ENCODE measurements at places on chromosomes 2 and 18. TPM values are rescaled to one million over a fixed set of nuclear protein-coding genes. Genes with fewer than 3 reads are reported as not detected.
A peak's percentile ranks its signal among the peaks of the same experiment; 100 is the strongest.

GRCh38 chr2:111701798-111702118 lies 182.2 kb downstream of the ANAPC1 start:
- no peak for DNase-seq
- H3K27me3 ChIP-seq = no peaks in the 10 kb centered on the region
- H3K4me1 ChIP-seq = no peaks in the 10 kb centered on the region
- no peak overlapping the region for H3K27ac ChIP-seq
- H3K4me3 ChIP-seq = no peak overlapping the region

DNA sequence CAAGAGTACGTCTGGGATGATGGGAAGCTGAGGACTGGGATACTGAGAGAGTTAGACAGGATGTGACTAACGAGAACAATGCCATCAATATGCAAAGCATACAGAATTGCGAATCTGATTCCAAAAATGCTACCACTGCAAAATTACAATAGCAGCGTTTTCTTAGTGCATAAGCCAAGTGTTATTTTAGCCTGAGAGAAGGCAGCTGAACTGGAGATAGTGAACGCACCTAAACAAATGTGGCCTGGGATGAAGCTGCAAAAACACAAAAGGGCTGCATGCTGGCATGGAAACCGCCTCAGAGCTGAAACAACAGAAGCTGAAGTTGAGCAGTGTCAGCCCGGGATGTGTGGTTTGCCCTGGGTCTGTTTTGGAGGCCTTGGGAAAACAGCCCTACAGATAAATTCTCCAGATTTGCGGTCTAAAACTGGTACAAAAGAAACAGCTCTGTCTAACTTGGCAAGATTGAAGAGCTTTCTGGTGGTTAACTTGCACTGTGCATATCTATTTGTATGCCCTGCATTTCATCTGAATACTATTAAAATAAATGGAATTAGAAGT lies 45.5 kb downstream of the LYPD6 start:
- no peak overlapping the region for H3K4me3 ChIP-seq
- H3K27ac ChIP-seq = no peak overlapping the region
- no peaks in the 10 kb centered on the region for H3K36me3 ChIP-seq
- no peaks in the 10 kb centered on the region for H3K4me1 ChIP-seq

DNA sequence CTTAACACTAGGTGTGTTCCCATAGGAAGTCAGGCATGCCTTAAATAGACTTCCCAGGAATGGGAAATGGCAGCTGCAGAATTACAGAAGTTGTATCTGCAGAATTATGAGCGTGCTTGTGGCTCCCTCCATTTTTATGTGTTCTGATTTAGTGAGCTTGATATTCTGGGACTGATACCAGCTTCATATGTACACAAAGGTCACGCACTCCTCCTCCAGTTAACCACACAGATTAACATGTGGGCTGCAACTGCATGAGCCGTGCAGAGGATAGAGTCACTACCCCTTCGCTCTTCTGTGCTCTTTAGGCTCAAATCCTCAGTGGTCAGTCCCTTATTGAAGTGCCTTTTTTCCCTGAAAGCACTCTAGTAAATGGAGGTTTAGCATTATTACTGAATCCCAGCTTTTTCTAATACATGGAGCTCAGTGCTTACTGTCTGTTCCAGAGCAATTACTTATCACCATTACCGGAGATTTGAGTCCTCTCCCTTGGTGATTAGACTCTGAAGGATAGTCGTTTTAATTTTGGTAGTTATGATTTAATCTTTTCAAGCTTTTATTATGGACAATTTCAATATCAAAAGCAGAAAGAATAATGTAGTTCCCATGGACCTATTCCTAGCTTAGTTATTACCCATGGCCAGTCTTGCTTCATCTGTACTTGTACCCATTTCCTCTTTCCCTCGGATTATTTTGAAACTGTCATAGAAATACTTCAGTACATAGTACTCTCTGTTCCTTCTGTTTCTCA lies 238.3 kb downstream of the PRKCE start:
- no peaks in the 10 kb centered on the region for H3K36me3 ChIP-seq
- DNase-seq = no peak
- no peaks in the 10 kb centered on the region for H3K27me3 ChIP-seq
- H3K27ac ChIP-seq = no peak overlapping the region
- peaks cover 5% of the 10 kb centered on the region for H3K4me1 ChIP-seq

CREG2 gene
- not detected for total RNA-seq

MEIS1 gene
- 15.4 TPM for total RNA-seq

GRCh38 chr18:74316257-74317170 lies 875 bp downstream of the C18orf63 start:
- no peak for DNase-seq
- no peak overlapping the region for H3K27ac ChIP-seq
- no peak overlapping the region for H3K4me3 ChIP-seq
- H3K27me3 ChIP-seq = no peaks in the 10 kb centered on the region
- H3K4me1 ChIP-seq = no peaks in the 10 kb centered on the region

DNA sequence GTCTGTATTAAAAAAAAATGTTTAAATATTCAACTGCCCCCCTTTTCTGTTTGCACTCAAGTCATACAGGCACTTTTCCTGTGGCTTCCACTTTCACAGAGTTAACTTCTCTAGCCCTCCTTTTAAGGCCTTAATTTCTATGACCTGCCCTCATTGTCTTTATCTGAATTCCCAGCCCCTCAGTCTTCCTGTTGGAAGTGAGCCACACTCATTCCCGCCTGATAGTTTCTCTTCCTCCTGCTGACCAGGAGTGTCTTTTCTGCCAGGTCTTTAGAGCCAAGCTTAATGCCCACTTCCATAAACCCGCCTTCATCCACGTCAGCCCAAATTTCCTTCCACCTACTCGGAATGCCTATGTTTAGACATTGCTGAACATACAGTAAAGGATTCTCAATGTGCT lies 10.5 kb downstream of the COPS8 start:
- H3K36me3 ChIP-seq = no peaks in the 10 kb centered on the region
- H3K4me1 ChIP-seq = peaks cover 5% of the 10 kb centered on the region
- no peaks in the 10 kb centered on the region for H3K27me3 ChIP-seq

GRCh38 chr18:23882616-23883276 lies 131.8 kb upstream of the TTC39C start:
- no peaks in the 10 kb centered on the region for H3K36me3 ChIP-seq
- no peak overlapping the region for H3K4me3 ChIP-seq
- no peak for DNase-seq
- H3K27me3 ChIP-seq = no peaks in the 10 kb centered on the region
- H3K4me1 ChIP-seq = peaks cover 5% of the 10 kb centered on the region
- peak overlapping the region; percentile 87 for H3K27ac ChIP-seq

DNA sequence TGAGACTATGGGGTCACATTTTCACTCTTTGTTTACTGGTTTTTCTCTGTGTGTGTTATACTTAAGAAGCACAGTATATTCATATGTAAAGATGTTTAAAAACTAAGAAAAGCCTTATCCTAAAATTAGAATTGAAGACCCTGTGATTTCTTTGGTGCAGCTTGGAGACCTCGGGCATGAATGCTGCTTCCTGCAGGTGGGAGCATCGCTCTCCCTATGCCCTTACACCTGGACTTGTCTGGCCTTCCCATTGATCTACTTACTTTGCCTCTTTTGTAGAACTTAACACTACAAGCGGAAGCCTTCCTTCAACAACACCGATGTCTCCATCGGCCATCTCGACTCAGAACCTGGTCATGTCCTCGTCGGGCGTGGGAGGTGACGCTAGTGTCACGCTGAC lies 114.5 kb downstream of the ZNF236 start:
- no peak for DNase-seq
- H3K27ac ChIP-seq = no peak overlapping the region
- H3K27me3 ChIP-seq = no peaks in the 10 kb centered on the region

SOX11 gene
- total RNA-seq = not detected

- DNase-seq = no peak
- H3K4me1 ChIP-seq = no peaks in the 10 kb centered on the region
- no peaks in the 10 kb centered on the region for H3K27me3 ChIP-seq
Measured at GRCh38 chr2:165070076-165070475, 114.8 kb upstream of the SLC38A11 start.

SP140 gene
- total RNA-seq = not detected

- no peaks in the 10 kb centered on the region for H3K36me3 ChIP-seq
- no peak overlapping the region for H3K4me3 ChIP-seq
- no peak overlapping the region for H3K27ac ChIP-seq
Measured at GRCh38 chr2:109727929-109728447, 66.1 kb upstream of the RGPD5 start.

DNA sequence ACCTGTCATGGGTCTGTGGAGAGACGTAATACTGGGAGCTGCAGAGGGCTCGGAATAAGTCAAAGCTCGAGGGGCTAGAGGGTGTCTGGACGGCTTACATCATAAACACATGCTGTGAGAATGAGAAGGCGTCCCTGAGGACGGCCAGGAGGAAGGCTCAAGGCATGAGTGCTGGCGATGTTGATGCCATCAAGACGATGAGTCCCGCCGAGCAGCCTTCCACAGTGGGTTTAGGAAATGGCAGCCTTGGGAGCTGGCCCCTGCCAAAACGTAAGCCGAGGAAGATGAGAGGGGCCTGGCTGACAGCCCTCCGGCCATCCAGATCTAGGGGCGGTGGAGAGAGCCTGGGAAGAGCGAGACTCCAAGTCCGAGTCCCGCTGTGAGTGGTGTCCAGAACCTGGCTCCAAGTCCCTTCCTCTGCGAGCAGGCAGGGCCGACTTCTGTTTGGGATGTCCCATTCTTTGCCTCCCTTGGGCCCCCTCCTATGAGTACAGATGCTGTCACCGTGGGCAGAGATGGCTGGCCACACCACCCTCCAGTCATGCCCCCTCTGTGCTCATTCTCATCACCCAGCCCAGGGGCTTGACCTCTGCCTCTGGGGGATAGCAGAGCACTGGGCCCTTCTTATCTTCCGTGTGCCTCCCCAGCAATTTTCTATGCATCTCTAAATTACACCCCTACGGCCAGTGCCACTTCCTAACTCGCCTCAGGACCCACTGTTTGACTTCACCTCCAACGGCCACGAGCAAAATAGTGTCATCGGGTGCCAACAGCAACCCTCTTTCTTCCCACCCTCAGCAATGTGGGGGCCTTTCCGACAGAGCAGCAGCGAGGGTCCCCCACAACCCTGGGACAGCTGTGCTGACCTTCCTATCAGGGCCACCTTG lies 175.7 kb downstream of the FAM210A start:
- DNase-seq = no peak
- H3K4me1 ChIP-seq = peaks cover 12% of the 10 kb centered on the region
- no peaks in the 10 kb centered on the region for H3K36me3 ChIP-seq

PTMA gene
- total RNA-seq = 418 TPM

SNTG2 gene
- 5.0 TPM for total RNA-seq

GRCh38 chr18:9627642-9628041 lies 13.3 kb upstream of the PPP4R1 start:
- H3K4me1 ChIP-seq = no peaks in the 10 kb centered on the region
- no peaks in the 10 kb centered on the region for H3K36me3 ChIP-seq
- DNase-seq = no peak
- H3K4me3 ChIP-seq = no peak overlapping the region
- no peaks in the 10 kb centered on the region for H3K27me3 ChIP-seq
- H3K27ac ChIP-seq = no peak overlapping the region

GRCh38 chr2:42314892-42315468 lies 46.0 kb downstream of the COX7A2L start:
- no peak overlapping the region for H3K4me3 ChIP-seq
- no peak for DNase-seq
- no peaks in the 10 kb centered on the region for H3K4me1 ChIP-seq
- H3K27me3 ChIP-seq = no peaks in the 10 kb centered on the region
- no peak overlapping the region for H3K27ac ChIP-seq

NHEJ1 gene
- 15.2 TPM for total RNA-seq

GRCh38 chr2:120490091-120490798 lies 144.3 kb downstream of the INHBB start:
- H3K4me3 ChIP-seq = no peak overlapping the region
- no peaks in the 10 kb centered on the region for H3K4me1 ChIP-seq
- DNase-seq = no peak
- H3K36me3 ChIP-seq = no peaks in the 10 kb centered on the region
- H3K27me3 ChIP-seq = no peaks in the 10 kb centered on the region

DNA sequence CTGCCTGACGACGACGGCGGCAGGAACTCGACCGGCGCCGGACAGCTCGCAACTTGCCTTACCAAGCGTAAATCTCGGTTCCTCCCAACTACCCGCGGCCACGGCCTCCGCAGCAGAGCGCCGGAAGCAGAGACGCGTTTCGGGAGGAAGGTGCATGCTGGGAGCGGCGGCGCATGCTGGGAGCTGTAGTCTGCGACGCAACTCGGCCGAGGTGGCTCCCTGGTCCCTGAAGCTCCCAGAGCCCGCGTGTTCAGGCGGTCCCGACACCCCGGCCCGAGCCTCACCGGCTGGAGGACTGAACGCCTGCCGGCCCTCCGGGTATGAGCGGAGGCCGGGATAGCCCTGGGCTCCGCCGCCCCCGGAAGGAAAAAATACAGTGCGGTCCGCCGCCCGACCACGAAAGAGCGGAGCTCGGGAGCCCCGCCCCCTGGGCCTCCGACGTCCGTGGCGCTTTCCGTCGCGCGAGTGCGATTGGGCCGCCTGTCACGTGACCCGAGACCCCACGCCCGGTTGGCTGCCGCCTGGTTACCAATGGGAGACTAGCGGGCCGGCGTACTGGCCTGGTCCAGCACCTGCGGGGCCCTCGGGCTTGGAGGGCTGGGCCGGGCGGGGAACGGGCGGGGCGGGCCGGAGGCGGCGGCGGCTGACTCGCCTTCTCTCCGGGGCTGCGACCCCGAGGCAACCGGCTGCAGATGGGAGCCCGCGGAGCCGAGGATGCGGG lies at the start of gene CAPN10:
TSS of gene CAPN10 (plus strand) at position 537 of the 721 bp plus-strand sequence. CDS start at position 715, 178 bp downstream.
- H3K36me3 ChIP-seq = no peaks in the 10 kb centered on the region
- H3K4me1 ChIP-seq = peaks cover 19% of the 10 kb centered on the region
- no peaks in the 10 kb centered on the region for H3K27me3 ChIP-seq
- H3K27ac ChIP-seq = peak within 1 kb of the TSS; percentile 92

- no peak overlapping the region for H3K4me3 ChIP-seq
- no peaks in the 10 kb centered on the region for H3K4me1 ChIP-seq
- no peaks in the 10 kb centered on the region for H3K27me3 ChIP-seq
Measured at GRCh38 chr18:7303316-7304060, 72.6 kb downstream of the LRRC30 start.

GRCh38 chr2:179518830-179519229 lies 254.2 kb upstream of the SESTD1 start:
- no peaks in the 10 kb centered on the region for H3K27me3 ChIP-seq
- no peak overlapping the region for H3K4me3 ChIP-seq

DNA sequence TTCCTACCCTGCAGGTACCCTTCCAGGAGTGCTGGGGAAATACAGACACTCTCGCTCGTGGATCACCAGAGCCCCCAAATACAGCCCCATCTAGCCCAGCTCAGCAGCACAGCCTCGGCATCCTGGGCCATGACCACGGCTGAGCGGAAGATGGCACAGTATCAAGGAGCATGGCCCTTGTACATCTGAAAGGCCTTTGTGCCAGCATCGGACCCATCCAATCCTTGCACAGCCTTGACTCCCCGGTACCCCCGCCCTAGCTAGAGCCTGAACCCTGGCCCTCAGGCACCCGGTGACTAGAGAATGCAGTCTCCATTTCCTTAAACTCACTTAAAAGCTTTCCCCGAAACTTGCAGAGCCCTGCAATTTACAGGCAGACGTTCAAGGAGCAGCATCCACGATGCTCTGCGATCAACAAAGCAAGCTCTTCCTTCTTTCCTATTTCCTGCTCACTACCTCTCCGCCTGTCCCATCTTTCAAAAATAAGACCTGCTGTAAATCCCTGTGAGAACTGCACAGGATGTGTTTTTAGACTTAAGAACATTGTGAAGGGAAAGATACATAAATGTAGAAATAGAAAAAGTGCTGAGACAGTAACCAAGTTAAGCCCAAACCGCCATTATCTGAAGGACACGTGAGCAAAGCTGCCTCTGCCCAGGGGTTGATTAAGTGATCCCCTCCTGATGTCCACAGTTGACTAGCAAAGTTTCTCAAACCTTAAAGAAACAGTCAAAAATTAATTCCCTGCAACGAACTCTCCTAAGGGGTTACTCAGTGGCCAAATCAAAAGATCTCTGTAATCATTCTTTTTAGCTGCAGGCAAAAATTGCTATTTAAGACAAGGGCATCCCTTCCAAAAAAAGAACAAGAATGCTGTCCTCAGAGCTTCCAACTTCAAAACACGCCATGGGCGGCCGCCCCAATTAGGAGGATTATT lies 48.5 kb downstream of the ZNF516 start:
- DNase-seq = no peak
- no peak overlapping the region for H3K4me3 ChIP-seq
- no peaks in the 10 kb centered on the region for H3K27me3 ChIP-seq
- peaks cover 13% of the 10 kb centered on the region for H3K36me3 ChIP-seq

Measured in prostate gland (tissue), 2 donors.